ENCODE measurements at places on chromosomes 6 and 20.

- peak; percentile 61 for DNase-seq
These were observed 2.7 kb downstream of the MYB start for GRCh38 chr6:135183532-135184440.

- no peak for DNase-seq
These were observed 241.6 kb downstream of the BTBD3 start for GRCh38 chr20:12159261-12159660.

GRCh38 chr6:32147401-32148132 is 4.2 kb downstream of the PRRT1 start:
- DNase-seq: no peak

GRCh38 chr6:38176797-38177751 is 357.5 kb downstream of the ZFAND3 start:
- no peak for DNase-seq

- no peak for DNase-seq
These were observed 291.9 kb upstream of the NOX3 start for GRCh38 chr6:155747491-155747890.

DNA sequence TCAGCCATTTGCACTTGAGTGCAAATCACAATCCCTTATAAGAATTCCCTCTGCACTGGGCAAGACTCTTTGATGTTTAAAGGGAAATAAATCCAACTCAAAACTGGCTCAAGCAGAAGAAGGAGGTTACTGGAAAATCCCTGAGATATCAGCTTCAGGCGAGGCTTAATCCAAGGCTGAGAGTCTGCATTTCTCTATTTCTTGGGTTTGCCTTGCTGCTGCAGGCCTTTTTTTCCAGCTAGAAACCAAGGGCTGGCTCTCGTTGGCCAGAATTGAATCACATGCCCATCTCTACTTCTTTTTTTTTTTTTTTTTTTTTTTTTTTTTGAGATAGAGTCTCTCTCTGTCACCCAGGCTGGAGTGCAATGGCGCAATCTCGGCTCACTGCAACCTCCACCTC is 11.7 kb downstream of the HCK start:
- DNase-seq: no peak

- DNase-seq: no peak
These were observed 700.9 kb upstream of the SLC35B3 start for GRCh38 chr6:9136141-9136822.

GRCh38 chr20:21702553-21703470 is 2.7 kb upstream of the PAX1 start:
- no peak for DNase-seq

DNA sequence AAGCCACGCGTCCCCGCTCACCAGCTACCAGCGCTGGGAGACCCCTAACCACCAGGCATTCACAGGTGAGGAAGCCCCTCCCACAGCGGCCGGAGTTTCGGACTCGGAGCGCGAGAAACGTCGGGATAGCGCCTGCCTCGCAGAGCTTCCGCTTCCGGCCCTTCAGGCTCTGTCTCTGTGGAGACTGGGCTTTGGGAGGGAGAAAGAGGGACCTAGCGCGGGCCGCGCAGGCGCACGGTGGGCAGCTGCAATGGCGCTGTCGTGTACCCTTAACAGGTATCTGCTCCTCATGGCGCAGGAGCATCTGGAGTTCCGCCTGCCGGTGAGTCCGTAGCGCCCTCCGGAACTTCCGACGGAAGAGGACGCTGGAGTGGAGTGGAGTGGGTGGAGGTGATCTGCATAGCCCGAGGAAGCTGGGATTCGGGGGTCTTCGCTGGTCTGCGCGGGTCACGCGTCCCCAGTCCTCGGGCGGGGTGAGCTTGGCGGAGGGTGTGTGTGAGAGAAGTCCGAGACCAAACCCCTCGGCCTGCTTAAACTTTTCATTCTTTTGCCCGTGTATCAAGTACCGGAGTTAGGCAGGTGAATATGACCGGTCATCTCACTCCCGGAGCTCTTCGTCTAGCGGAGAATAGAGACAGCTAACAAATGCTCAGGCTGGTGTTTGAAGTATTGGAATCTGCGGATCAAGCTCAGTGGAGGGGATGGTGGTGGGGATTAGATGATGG is at the start of gene TRMT11:
TSS of gene TRMT11 (plus strand) at position 240 of the 725 bp plus-strand sequence. CDS start at position 251, 11 bp downstream.
- DNase-seq: peak; percentile 86

DNA sequence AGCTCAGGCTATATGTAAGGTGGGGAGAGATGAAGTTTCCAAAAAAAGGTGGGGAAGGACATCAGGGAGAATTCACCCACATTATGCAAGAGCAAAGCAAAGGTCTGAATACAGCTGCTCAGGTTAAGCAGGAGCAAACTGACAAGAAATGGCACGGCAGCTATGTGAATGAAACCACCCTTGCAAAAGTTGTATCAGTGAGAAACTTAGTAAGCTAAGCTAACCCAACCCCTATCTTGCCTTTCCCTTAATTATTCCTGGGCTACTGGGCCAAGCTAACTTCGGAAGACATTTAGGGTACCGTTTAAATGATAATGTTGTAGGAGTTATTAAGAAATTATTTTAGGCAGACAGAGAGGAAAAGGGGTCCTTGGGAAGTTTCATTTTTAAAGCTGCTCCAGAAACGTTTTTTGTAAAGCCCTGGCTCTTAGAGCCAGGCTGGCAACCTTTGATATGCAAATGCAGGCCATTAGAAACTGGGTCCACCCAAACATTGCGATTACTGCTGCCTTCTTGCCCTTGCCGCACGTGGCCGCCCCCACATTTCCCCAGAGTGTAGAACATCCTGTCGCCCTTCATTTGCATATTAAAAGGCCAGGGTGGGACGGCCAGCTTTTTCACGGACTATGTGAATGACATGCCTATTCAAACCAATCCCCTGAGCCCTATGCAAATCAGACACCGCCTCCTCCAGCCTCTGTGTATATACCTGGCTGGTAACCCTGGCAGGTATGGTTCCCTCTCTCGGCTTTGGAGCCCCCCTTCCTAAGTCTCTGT is 60.5 kb upstream of the SAMD5 start:
- DNase-seq: no peak

DNA sequence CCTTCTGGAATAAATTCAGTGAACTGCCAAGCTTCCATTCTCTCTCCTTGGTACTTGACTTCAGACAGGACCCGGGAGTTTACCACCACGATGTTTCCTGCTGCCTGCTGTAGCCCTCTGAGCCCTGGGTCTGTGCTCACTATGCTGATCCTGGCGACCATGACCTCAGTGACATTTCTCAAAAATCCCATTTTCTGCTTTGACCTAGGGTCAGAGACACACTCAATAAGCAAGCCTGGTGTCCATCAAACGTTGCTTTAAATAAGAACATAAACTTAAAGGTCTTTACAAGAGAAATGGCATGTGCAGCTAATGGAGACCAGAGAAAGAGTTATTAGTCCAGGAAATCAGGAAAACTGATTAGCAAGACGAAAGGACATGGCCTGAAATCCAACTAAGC is 509.7 kb upstream of the SULF2 start:
- no peak for DNase-seq

DNA sequence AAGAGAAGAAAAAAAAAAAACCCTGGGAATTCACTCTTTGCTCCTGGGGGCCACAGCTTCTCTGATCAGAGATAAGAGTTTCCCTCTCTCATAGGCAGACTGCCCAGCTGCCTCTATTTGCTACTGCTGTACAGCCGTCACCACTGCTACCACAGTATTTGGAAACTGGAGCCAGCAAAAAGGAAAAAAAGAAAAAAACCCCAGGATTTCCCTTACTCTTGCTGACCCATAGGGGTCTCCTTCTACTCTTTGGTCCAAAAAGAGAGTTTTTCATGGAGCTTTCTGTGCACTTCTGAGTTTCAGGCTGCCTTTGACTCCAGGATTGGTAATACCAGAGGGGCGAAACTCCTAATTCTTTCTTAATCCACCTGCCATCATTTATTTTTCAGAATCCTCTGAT is 89.7 kb downstream of the MDGA1 start:
- no peak for DNase-seq

DNA sequence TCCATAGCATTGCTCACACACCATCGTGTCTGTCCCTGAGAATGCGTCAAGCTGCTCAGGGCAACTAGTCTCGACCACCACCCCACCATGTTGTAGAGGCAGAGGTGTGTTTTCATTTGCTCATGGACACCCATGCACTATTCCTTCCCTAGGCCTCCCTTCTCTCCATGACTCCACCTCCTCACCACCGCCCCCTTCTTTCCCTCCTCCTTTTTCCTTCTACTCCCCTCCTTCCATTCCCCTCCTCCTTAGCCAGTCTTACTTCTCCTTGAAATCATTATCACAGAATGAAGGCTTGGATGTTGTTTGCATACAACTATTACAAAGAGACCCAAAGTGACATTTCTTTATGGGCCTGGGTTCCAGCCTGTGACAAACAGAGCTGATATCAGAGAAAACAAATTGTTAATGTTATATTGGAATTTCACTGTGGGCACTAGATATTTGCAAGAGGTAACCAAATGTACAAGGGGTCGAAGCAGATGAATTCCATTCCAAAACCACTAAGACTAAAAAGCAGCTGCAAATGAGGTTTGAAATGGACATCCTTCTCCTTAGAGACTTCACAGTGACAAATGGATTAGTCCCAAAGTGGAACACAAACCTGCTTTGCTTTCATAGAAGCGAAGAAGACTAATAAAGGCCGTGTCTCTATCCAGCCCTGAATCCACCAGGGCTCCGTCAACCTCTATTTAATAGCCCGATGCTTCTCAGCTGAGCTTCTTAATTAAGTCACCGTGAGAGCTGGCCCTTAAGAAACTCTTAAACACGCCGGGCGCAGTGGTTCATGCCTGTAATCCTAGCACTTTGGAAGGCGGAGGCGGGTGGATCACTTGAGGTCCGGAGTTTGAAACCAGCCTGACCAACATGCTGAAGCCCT is 275.8 kb upstream of the SULF2 start:
- no peak for DNase-seq

DNA sequence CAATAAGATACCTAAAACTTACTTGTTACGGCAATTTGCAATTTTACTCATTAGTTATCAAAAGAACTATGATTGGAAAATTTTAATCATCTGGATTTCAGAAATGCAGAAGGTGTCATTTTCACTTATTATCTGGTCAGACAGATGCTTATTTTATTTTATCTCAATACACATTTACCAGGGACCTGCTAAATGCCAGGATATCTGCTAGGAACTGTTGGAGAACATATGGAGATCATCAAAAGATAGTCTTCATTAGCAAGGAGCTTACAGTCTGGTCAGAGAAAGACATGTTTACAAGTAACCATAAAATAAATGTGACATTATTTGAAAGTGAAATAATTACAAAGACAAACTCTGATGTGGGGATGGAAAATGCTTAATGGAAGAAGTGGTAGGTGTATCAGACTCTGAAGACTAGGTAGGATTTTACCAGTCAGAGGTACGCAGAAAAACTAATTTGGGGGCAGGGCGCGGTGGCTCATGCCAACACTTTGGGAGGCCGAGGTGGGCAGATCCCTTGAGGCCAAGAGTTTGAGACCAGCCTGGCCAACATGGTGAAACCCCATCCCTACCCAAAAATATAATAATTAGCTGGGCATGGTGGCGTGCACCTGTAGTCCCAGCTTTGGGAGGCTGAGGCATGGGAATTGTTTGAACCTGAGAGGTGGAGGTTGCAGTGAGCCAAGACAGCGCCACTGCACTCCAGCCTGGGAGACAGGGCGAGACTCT is 137.8 kb downstream of the MYB start:
- DNase-seq: no peak

- no peak for DNase-seq
These were observed 23.7 kb upstream of the FOXF2 start for GRCh38 chr6:1365686-1366085.

- no peak for DNase-seq
These were observed 9.7 kb downstream of the BACH2 start for GRCh38 chr6:90286884-90287488.

DNA sequence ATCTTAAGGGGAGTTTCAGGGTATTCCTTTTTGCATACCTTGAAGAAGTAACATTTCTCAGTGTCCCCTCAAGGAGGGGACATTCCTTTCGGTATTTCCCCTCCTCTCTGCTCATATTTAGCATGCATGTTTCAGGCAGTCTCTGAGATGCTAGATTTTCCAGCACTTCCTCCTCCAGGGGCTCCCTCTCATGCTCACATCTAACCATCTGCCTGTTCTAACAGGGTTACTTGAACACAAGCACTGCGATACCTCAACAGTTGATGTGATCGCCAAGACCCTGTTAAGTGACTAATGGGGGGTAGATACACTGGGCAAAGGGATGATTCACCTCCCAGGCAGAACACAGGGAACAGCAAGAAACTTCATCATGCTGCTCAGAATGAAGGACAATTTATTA is 12.9 kb upstream of the MCM3 start:
- peak; percentile 36 for DNase-seq

- peak; percentile 18 for DNase-seq
These were observed 131.6 kb downstream of the OGFRL1 start for GRCh38 chr6:71420095-71420692.

DNA sequence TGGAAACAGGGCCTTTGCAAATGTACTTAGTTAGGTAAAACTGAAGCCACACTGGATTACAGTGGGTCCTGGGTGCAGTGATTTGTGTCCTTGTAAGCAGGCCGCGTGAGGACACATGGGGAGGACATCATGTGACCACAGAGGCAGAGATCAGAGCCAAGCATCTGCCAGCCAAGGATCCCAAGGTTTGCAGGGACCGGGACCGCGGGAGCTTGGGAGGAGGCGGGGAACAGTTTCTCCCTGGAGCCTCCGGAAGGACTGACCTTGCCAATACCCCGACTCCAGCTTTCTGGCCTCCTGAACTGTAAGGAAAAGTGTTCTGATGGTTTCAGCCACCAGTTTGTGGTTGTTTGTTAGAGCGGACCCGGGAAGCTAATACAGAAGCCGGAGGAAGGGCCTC is 500.9 kb downstream of the PREX1 start:
- no peak for DNase-seq

Measured in GM13977 (cell line).